T-cell (primary cell): ENCODE measurements at places on chromosomes 6 and 20.

GRCh38 chr6:55530931-55531330 lies 48.1 kb downstream of the HMGCLL1 start:
- DNase-seq: no peak

DNA sequence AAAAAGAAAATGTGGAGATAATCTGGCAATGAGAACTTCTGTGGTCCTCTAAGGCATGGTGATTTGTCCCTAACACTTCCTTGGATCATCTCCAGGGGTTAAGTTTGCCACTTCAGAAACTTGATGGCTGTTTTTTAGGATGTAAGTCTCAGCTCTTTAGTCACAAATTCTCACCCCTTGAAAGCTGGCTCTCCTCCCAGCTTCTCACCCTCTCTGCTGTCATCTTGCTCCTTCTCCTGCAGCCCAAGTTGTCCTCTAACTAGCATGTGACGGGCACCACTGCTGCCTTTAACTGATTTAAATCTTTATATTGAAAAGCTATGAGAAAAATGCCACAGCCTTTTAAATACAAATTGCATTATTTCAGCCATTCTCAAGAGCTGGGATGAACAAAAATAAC lies 107.8 kb downstream of the MAP3K5 start:
- no peak for DNase-seq

- no peak for DNase-seq
Observed at GRCh38 chr20:46202766-46203509, 84.8 kb downstream of the CD40 start.

- no peak for DNase-seq
Observed at GRCh38 chr6:115540077-115540869, 520.4 kb downstream of the FRK start.

DNA sequence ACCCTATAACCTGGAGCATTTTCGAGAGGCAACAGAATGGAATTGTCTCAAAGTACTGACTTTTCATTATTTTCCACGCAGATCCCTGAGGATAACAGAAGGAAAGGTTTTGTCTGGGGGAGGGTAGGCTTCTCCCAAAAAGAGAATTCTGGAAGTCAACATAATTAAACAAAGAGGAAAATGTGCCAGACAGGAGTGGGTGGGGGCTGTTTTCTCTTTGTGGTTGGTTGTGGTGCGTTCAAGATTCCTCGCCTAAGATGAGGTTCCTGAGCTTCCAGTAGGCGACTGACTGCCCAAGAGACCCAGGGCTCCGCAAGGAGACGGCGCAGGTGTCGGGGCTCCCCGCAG lies 70.4 kb downstream of the SOX4 start:
- no peak for DNase-seq

DNA sequence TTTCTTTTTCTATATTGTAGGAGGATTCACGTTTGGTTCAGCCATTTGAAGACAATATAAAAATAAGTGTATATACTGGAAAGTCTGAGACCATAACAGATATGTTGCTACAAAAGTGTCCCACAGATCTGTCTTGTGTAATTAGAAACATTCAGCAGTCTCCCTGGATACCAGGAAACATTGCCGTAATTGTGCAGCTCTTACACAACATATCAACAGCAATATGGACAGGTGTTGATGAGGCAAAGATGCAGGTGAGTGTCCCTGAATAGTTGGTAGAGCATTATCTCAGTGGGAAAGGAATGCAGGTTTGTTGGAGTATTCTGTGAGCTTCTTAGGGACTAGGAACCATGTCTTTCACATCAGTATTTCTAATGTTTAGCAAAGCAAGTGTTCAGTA lies 18.3 kb upstream of the ADGRF4 start:
- no peak for DNase-seq

GRCh38 chr6:90005048-90005827 lies 111.0 kb downstream of the GJA10 start:
- DNase-seq: no peak

GRCh38 chr20:36167902-36168503 lies 13.5 kb downstream of the EPB41L1 start:
- no peak for DNase-seq

DNA sequence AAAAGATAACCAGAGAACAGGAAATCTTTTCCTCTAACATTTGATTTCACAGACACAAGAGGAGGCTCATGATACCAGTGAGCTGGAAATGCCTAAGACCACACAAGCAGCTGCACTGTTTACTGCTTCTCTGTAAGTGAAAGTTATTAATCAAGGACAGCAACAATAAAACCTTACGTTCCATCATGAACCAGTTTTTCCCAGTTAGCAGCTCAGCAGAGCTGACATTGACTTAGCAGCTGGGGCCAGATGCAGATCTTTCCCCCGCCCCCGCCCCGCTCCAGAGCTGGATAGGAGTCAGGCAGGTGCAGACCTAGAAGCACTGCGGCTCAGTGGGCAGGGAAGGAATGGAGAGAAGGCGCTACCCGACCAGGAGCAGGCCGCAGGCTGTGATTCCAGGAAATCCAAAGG lies 275.2 kb downstream of the GMDS start:
- no peak for DNase-seq

DNA sequence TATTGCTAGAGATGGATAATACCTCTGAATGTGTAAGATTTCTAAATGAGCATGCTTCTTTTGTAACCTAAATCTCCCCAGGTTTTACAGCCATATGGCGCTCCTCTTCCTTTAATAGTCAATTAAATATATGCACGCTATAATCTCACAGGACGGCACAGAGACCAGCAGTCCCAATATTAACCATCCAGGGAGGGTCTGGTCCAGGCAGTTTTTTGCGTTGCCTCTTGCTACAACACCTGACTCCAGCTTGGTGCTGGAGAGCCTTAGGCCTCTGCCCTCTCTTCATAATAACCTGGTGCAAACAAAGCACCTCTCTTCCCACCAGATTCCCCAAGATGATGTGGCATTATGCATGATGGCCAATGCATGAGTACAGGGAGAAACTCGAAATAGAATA lies 183.4 kb downstream of the LY86 start:
- DNase-seq: no peak
